ENCODE measurements at places on chromosomes 7 and 10.
A peak's percentile ranks its signal among the peaks of the same experiment; 100 is the strongest.

- no peak for DNase-seq
Measured at GRCh38 chr10:27482984-27483956, 20.8 kb upstream of the RAB18 start.

GRCh38 chr7:78635026-78635793 is 818.3 kb downstream of the MAGI2 start:
- DNase-seq: no peak

- peak; percentile 94 for DNase-seq
Measured at GRCh38 chr7:140696024-140696679, 356 bp upstream of the NDUFB2 start.

- peak; percentile 30 for DNase-seq
Measured at GRCh38 chr10:97612386-97612785, 20.9 kb downstream of the MORN4 start.

DNA sequence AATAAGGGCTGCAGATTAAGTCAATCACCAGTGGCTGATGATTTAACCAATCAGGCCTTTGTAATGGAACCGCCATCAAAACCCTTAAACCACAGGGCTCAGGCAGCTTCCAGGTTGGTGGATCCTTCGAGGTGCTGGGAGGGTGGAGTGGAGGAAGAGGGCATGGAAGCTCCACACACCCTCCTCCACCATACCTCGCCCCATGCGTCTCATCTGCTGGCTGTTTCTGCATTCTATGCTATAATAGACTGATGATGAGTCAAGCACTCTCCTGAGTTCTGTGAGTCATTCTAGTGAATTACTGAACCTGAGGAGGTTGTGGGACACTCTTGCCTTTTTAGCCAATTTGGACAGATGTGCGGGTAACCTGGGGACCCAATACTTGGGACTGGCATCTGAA is 43.9 kb downstream of the CHST15 start:
- no peak for DNase-seq

DNA sequence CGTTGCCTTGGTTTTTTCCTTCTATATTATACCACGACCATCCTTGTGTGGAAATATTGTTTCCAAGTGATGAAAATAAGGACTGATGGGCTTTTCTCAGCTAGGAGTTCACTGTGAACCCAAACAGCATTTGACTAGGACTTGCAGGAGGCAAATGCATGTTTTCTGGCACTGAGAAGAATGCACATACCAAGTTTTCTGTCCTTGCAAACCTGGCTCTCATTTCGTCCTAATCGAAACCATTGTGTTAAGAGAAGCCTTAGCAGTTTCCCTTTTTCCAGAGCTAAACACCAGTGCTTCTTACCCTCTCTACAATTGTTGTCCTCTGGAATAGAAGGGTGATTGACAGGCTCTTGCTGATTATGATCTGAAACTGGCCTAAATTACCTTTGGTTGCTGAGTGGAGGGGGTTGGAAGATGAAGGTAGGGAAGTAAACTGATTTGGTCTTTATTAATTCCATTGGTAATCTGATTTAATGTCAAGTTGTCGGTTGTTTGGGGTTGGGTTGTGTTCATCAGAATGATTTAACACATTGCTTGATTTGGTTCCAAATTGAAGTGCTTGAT is 33.1 kb upstream of the ELMO1 start:
- DNase-seq: no peak

DNA sequence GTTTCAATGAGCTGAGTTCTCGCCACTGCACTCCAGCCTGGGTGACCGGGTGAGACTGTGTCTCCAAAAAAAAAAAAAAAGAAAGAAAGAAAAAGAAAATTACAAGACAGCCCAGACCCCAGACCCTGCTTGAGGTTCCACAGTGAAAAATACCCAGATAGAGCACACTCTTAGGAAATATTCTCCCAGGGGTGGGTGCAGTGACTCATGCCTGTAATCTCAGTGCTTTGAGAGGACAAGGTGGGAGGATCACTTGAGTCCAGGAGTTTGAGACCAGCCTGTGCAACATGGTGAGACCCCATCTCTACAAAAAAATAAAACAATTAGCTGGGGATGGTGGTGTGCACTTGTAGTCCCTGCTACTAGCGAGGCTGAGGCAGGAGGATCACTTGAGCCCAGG is 41.1 kb upstream of the GTF2IRD1 start:
- peak; percentile 17 for DNase-seq

GRCh38 chr7:2009541-2010001 is 223.2 kb downstream of the MAD1L1 start:
- DNase-seq: no peak

DNA sequence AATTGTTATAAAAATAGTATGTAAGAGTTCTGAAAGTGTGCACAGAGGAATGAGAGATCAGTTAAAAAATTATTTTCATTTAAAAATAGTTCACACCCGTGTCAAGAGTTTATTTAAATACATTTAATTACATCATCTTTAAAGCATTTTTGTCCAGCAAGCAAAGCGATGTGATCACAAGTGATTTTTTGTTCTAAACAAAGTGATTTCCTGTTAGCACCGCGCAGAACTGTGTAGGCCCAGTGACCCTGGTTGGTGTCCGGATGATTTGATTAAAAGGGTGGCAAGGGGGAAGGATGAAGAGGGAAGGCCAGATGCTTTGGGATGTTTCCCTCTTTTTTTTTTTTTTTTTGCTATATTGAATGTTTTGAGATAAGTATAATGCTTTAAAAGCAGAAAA is 227.8 kb upstream of the PITRM1 start:
- no peak for DNase-seq

DNA sequence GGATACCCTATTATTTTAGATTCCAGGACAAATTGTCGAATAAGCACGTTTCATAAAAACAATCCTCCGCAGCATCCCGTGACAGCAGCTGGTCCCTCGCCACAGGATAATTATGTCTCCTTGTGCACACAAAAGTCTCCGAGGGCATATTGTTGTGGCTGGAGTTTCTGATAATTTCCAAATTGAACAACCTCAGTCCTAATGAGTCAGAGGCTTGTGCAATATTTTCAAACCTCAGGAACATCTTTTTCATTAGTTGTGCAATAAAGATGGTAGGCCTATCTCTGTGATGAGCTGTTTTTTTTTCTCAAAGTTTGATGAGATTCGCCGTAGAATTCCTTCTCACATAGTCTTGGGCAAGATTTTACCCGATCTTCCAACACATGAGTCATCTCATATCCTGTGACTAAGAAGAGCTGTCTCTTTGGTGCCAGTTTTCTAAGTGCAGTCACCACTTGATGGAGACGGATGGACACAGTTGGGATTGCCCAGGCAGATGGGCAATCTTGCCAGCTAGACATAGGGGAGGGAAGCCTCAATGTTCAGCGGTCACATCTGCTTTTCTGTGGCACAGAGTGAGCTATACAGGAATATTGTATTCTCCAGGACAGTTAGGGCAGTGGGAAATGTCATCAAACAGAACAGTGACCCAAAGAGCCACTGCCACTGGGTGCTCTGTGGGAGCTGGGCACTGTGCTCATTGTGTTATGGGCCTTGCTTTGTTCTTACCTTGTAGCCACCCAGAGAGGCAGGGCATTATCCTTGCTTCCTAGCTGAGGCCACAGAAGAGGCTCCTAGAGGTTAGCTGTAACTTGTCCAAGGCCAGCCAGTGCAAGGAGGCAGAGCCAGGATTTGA is 7.8 kb downstream of the HTRA1 start:
- DNase-seq: peak; percentile 79

DNA sequence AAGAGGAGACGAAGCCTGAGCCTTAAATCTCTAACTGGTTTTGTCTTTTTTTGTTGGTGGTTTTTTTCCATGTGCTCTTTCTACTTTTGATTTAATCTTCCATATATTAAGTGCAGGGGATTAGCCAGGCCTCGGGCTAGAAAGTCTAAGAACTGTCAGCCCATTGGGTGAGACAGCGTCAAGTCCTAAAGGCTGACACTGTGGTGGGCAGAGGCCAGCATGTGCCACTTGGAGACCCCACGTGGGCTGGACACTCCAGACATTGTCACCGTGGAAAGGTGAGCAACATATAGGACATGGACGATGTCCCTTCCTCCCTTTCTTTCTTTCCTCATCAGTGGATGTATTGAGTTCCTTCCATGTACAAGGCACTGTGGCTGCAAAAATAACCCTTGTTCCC is 129.3 kb downstream of the TMEM178B start:
- DNase-seq: no peak

- DNase-seq: no peak
Measured at GRCh38 chr10:61356354-61356753, 96.8 kb downstream of the TMEM26 start.

GRCh38 chr7:34747176-34747781 is 89.3 kb downstream of the NPSR1 start:
- no peak for DNase-seq

GRCh38 chr10:132459301-132460003 is 62.5 kb downstream of the PWWP2B start:
- no peak for DNase-seq

GRCh38 chr10:132270721-132271457 is 36.9 kb downstream of the STK32C start:
- DNase-seq: no peak

GRCh38 chr10:8852546-8852945 is 798.1 kb downstream of the GATA3 start:
- DNase-seq: no peak

GRCh38 chr10:97171001-97171400 is 14.8 kb downstream of the SLIT1 start:
- DNase-seq: no peak

DNA sequence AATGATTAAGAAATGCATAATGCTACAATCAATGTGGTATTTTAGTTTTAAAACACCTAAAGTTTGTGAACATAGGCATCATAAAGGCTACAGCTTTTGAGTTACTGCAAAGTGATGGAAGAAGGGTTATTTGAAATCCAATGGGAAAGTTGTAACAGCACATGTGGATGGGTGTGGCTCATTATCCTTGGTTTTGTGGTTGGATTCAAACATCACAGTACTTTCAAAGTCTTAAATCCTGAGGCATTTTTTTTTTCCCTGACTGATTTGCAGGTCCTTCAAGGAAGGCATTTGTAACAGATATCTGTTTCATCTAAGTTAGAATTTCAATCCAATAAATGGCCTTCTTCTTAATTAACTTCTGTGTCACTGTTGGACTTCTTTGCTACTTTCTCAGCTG is 9.8 kb upstream of the SHTN1 start:
- no peak for DNase-seq

- DNase-seq: no peak
Measured at GRCh38 chr7:16268821-16269768, 152.2 kb downstream of the CRPPA start.

- no peak for DNase-seq
Measured at GRCh38 chr7:148481147-148481526, 109.4 kb upstream of the C7orf33 start.

- DNase-seq: peak; percentile 39
Measured at GRCh38 chr7:41693150-41693997, 9.5 kb downstream of the INHBA start.

- DNase-seq: peak; percentile 84
Measured at GRCh38 chr10:70363971-70364771, 18.3 kb downstream of the LRRC20 start.

Measured in inflammatory macrophage (primary cell).